ENCODE measurements at places on chromosomes 6 and 20.
A peak's percentile ranks its signal among the peaks of the same experiment; 100 is the strongest.

DNA sequence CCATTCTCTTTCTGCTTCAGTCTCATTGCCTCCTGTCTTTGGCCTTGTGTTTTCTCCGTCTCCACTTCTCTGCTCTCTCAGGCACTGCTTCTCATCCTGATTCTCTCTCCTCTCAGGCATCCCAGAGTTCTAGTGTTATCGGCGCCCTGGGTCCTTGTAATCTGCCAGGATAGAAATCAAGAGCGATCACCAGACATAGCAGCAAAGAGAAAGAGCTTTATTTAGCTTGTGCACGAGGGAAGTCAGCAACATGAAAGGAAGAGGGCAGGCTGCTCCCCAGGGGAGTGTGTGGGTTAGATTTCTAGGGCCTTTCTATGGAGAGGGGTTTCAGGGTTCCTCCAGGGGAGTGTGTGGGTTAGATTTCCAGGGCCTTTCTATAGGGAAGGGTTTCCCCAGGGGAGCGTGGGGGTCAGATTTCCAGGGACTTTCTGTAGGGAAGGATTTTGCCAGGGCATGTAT is 32.5 kb downstream of the SUN5 start:
- peak; percentile 21 for DNase-seq

DNA sequence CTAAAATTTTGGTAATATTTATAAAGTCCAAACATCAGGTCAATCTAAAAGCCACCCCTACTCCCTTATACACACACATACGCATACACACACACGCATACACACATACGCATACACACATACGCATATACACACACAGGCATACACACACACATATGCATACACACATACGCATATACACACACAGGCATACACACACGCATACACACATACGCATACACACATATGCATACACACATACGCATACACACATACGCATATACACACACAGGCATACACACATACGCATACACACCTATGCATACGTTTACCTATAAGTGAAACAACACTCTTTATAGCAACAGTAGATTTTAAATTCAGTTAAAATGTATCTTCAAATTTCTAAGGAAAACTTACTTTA is 112.8 kb upstream of the C6orf118 start:
- DNase-seq, result no peak

GRCh38 chr6:13811627-13812358 is 2.6 kb downstream of the MCUR1 start:
- no peak for DNase-seq

GRCh38 chr20:41003143-41003935 is 25.3 kb upstream of the TOP1 start:
- DNase-seq, result no peak

- no peak for DNase-seq
Measured at GRCh38 chr6:24140591-24140990, 14.6 kb downstream of the NRSN1 start.

DNA sequence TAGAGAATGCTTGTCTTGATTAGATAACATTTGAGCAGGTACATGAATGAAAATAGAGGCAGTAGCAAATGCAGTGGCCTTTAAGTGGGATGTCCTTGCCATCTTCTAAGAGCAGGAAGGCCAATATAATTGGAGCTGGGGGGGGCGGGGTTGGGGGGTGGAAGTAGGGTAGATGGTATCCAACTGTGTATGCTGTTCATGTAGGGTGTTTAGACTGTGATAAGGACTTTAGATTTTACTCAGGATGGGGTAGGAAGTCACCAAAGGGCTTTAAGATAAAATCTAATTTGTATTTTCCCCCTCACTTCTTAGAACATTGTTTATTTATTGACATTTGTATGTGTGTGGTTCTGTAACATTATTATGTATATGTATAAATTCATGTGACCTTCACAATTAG is 12.0 kb downstream of the TAB2 start:
- no peak for DNase-seq

DNA sequence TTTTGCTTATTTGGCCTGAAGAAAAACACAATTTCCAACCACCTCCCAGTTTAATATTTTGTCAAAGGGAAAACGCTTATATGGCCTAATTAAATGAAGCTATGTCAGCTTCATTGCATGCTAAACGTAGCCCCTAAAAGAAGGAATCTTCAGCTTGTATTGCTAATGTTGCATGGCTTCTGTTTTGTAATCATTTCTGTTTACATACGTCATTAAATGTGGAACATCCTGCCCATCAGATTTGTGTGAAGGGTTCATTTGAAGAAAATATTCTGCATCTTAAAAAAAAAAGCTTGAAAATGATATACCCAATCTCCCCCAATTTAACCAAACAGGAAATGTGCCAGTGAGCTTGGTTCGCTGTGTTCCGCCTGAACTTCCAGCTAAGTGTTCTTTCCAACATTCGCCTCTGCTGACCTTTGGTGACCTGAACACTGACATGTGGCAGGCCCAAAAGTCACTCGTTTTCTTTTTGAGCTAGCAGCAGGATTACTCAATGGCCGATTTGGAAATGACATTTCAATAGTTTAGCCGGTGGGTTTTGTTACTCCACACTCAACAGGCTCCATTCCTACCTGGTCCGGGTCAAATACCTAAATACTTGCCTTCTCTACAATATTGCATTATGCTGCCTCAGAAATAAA is 12.7 kb upstream of the SIRT5 start:
- DNase-seq, result no peak

DNA sequence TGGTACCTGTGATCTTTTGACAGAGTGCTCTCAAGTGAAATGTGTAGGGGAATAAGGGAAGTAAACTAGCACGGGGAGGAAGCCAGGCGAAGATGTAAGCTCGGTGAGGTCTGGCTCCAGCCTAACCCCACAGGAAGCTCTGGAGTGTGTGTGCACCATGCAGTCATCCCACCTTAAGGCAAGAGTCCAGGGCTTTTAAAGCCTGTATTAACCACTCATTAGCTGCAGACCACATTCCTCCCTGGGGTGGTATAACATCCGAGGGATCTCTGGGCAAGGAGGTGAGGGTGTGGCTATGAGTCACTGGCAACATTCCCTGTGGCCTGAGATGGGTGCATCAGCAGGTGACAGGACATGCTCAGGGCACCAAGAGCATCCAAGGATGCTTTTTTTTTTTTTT is 12.5 kb upstream of the RANBP9 start:
- no peak for DNase-seq

DNA sequence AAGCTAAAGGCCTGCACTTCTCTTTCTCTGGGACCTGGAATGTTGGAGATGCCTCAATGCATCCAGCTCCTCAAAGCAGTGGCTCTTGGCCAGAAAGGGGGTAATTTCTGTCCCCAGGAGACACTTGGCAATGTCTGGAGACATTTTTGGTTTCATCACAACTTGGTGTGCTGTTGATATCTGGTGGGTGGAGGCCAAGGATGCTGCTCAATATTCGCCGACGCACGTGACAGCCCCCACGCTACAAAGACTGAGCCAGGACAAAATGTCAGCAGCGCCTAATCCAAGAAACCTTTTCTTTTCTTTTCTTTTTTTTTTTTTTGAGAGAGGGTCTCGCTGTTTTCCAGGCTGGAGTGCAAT is 79.8 kb downstream of the SULF2 start:
- no peak for DNase-seq

DNA sequence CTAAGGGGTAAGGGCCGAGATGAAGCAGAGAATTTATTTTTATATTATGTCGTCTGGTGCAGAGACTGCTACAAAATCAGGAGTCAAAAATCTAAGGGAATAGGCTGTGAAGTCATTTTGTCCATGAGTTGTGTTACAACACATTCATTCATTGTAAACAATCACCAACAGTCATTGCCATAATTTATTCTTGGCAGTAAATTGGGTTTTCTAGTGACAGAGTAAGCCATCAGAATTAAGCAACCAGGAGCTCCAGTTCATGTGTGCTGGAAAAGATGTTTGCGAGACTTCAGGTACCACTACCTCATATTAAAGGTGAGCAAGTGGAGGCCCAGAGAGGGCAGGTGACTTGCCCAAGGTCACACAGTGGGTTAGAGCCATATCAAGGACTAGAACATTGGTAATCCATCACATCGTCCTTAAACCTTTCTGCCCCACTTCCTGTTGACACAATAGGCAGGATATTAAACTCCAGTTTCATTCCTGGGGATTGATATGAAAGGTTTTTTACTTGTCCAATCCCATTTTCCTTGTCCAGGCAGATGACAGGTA is 46.0 kb downstream of the E2F3 start:
- DNase-seq, result no peak

DNA sequence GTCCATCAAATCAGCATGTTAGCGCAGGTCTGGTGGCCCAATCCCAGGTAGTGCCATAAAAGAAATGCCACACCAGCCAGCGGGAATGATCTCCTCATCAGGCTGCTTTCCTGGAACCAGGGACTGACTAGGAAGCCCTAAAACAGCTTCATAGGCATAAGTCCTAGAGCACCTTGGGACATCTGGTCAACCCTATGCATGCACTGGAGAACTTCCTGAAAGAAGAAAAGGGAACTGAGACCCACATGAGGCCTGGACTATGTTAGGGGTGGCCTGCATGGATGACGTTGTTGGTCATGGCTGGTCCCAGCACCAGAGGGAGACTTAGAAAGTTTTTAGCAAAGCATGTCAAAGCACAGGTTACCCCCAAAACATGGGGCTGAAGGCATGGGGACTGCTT is 7.6 kb upstream of the KCNK16 start:
- DNase-seq, result no peak

DNA sequence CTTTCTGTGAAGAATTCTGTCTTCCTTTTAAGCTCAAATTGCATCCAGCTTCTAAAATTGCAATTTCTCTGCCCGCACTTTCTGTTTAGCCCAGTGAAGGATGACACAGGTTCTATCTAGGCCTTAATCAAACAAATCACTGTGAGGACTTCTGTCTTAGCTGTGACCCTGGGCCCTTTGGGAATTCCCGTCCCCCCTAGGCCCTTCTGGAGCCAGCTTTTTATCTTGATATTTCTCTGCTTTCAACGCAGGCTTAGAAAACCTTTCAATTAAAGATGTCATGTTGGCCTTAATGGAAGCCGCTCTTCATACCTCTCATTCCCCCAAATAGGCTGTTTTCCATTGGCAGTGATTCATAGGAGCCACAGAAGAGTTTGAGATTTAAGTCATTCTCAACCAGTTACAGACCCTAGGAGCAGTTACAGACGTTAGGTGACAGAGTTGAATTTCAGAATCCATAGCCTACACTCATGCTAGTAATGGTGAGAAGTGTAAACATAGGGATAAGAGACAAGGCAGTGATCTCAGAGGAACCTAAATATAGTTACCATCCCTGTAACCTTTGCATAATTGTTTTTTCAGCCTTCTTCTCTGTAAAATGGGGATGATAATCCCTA is 74.8 kb upstream of the FLRT3 start:
- DNase-seq, result no peak

- no peak for DNase-seq
Measured at GRCh38 chr20:20568604-20569205, 143.7 kb downstream of the RALGAPA2 start.

DNA sequence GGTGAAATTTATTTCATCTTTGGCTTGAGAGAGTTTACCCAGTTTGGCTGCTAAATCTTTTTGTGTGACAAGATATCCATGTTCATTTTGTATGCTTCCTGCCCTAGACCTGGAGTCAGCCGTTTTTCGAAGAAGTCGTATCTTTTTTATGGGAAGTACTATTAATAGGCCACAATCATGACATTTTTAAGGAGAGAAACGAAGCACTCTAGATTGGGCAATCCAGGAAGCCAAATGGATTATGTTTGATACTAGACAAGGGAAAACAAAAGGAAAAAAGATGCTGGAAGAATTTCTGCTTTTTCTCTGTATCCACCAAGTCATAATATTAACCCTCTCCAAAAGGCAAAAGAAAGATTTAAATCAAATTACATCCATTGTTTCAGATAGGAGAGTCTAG is 214.6 kb downstream of the HDGFL1 start:
- no peak for DNase-seq

DNA sequence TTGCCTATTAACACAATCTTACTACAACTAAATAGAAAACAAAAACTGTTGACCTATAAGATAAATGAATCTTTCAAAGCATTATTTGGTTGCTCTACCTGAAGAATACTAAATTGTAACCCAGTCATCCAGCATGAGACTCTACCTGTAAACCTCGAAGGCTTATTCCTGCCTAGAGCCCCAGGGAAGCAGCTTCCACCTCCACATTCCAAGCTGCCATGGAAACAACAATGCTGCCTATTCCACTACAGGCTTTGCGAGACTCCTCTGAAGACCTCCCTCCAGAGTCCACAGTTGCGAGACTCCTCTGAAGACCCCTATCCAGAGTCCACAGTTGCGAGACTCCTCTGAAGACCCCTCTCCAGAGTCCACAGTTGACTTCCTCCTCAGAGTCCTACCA is 15.7 kb downstream of the GMDS start:
- no peak for DNase-seq

DNA sequence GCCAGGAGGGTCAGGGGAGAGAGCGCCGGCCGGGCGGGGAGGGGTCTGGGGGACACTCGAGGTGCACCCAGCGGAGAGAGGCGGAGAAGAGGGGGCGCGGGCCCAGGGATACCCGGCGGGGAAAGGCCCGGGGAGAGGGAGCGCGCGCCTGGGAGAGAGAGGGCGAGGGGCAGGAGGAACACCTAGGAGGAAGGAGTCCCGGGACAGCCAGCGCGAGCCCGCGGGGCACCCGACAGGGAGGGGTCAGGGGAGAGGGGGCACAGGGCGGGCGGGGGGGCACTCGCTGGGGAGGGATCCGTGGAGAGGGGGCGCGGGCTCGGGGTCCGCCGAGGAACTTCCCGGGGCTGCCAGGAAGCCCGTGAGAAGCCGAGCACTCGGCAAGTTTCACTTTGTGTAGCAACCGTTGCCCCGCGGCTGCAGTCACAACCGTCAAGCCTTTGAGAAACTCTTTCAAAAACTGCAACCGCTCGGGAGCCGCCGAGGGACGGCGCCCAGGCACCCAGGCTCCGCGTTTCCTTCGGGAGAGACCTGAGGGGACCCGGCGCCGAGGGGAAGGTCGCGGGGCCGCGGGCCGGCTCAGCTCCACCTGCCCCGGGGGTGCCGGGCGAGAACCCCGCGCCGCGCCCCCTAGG is 471 bp downstream of the EZR start:
- peak; percentile 64 for DNase-seq

- no peak for DNase-seq
Measured at GRCh38 chr20:35870541-35871258, 83.6 kb downstream of the SCAND1 start.

GRCh38 chr20:20561841-20562240 is 150.6 kb downstream of the RALGAPA2 start:
- no peak for DNase-seq

DNA sequence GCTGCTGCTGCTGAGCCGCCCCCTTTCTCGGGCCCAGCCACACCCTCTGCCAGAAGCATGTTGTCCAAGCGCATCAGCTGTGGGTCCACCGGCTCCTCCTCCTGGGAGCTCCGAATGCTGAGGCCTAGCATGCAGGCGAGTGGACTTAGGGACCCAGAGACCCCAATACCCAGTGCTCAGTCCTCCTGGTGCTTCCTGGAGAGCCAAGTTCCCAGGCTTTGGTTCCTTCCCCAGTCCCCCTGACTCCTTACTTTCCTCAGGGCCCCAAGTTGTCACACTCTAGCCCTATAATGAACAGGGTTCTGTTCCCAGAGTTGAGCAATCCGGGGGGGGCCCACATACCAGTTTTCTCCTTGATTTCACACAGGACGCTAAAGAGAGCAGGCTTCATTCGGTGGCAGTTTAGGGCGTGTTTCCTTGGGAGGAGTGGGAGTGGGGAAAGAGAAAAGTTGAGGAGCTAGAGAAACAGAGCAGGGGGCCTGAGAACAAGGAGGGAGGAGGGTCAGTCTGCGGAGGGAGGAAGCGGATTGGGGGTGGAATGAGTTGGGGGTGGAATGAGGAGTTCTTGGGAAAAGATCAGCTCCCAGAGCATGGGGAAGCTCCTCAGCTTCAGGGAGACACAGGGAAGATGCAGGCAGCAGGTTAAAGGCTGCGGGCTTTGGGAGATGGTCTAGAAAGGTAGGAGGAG is 1.5 kb downstream of the PBX2 start:
- DNase-seq, result no peak

- DNase-seq, result no peak
Measured at GRCh38 chr6:56593801-56594318, 48.8 kb downstream of the DST start.

All from liver (tissue), 10 donors.